ENCODE measurements at places on chromosomes 4 and X. TPM values are rescaled to one million over a fixed set of nuclear protein-coding genes. Genes with fewer than 3 reads are reported as not detected.

CT55 gene
- total RNA-seq, result not detected

EFHC2 gene
- total RNA-seq, result 0.13 TPM

BEX1 gene
- total RNA-seq, result 1.1 TPM

TEX11 gene
- total RNA-seq, result not detected

MAGEA12 gene
- not detected for total RNA-seq

GRCh38 chr4:102527695-102528283 is 26.6 kb downstream of the NFKB1 start:
- peak; percentile 89 for ATAC-seq

DNA sequence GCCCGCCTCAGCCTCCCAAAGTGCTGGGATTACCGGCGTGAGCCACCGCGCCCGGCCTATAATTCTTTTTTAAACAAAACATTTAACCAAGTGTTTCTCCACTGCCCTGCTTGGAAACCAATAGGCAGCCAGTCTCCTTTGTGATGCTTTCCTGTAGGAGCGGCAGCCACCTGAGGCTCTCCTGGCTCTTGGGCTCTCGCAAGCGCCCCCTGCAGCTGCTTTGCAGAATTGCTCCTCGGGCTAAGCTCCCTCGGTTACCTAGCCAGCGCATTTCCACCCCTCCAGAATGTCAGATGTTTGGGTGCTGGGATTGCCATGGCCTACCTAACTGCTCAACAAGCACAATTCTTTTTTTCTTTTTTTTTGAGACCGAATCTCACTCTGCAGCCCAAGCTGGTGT is 7.7 kb downstream of the S100P start:
- ATAC-seq, result no peak

- ATAC-seq, result no peak
Measured at GRCh38 chrX:3244203-3244743, 102.2 kb downstream of the MXRA5 start.
